Suppressor macrophage treated with lipopolysaccharide for 1 hour (primary cell): ENCODE measurements at places on chromosomes 13 and 19.

- no peak for DNase-seq
These were observed 343.2 kb downstream of the KCNRG start for GRCh38 chr13:50358231-50359040.

- peak; percentile 76 for DNase-seq
These were observed 15.2 kb downstream of the PHLDB3 start for GRCh38 chr19:43489310-43489709.

- DNase-seq: no peak
These were observed 13.1 kb upstream of the SCEL start for GRCh38 chr13:77522444-77522843.

GRCh38 chr13:66137384-66137783 is 1092.8 kb downstream of the PCDH9 start:
- DNase-seq: no peak

DNA sequence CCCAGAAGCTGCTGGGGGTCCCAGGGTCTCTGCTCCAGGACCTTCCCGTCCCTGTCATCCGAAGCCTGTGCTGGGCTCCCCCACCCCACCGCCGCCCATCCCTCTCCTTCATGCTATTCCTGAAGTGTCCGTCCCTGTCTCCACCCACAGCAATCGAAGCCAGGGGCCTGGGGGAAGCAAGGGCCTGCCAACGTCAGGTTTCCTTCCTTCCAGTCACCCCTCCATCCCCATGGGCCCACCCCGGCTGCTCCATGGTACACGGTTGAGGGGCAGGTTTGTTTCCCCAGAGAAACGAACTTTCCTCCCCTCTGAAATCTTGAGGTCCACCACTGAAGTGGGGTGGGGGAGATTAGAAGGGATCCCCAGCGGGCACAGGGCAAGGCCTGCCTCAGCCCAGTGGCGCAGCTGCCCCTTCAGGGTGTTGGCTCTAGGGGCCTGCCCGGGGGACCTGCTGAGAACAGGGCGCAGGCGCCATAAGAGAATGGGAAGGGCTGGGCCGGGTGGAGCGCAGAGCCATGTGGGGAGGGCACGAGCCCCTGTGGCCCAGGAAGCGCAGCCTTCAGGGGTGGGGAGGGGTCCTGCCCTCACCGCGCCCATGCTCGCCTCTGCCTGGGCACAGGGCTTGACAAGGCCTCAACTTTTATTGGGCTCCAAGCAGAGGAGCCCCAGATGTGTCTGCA is 16.1 kb downstream of the CEBPG start:
- no peak for DNase-seq

DNA sequence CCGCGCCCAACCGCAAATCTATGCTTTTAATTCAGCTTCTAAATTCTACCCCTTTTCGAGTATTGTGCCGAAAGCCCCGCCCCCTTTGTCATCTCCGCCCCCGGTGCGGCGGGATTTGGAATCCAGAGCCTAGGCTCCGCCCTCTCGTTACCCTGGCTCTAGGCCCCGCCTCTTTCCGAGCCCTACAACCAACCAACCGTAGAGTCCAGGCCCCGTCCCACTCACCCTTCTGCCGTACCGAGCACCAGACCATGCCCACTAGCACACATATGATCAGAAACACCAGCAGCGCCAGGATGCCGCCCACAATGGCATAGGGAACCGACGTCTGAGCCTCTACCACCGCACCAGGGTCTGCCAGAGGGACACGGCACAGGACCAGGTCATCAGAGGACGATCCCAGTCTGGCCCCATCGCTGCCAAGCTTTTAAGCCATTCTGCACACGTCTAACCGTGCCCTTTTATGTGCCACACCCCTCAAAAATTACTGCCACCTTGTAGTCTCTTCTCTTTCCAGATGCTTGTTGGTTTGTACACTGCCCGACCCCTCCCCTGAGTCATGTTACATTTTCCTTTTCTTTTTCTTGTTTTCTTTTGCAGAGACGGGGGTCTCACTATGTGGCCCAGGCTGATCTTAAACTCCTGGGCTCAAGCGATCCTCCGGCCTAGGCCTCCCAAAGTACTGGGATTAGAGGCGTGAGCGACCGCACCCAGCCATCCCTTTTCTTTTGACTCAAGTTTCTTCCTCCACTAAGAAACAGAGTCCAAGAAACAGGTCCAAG is 4.7 kb upstream of the ZNF428 start:
- DNase-seq: no peak

- DNase-seq: peak; percentile 82
These were observed 4.2 kb downstream of the MPND start for GRCh38 chr19:4347521-4347920.

DNA sequence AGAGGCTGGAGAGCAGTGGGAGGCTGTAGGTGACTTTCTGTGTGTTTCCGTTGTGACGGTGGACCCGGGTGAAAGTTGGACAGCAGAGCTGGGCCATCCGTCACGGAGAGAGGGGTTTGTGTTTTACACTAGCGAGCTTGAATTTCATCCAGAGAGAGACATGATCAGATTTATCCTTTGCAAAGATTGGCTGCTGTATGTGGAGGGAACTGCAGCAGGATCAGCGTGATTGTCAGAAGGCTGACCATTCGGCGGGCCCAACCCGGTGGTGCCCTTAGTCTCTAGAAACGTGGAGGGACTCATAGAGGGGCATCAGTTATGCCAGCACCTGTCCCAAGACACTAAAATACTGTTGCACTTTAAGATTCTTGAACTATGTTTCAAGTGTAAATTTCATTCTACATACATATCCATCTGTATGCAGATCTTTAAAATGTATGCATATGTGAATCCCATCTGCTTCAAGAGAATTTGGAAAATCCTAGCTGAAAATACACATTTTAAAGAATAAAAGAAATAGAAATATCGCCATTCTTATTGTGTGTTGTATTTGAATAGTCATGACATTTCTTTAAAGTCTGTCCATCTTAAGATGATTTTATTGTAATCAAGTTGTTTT is 7.0 kb downstream of the FAM124A start:
- DNase-seq: no peak

GRCh38 chr19:6475321-6476108 is 6.1 kb downstream of the DENND1C start:
- DNase-seq: no peak

GRCh38 chr19:10419646-10420443 is 493 bp upstream of the PDE4A start:
- DNase-seq: no peak

- DNase-seq: no peak
These were observed 13.4 kb downstream of the ALOX5AP start for GRCh38 chr13:30748717-30749116.

DNA sequence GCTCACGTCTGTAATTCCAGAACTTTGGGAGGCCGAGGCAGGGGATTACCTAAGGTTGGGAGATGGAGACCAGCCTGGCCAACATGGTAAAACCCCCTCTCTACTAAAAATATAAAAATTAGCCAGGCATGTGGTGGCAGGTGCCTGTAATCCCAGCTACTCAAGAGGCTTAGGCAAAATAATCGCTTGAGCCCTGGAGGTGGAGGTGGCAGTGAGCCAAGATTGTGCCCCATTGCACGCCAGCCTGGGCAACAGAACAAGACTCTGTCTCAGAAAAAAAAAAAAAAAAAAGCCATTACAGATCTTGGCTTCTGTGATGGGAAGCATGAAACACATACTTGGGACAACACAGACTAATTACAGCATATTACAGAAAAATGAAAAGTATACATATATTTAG is 1404.5 kb upstream of the SPRY2 start:
- DNase-seq: no peak

DNA sequence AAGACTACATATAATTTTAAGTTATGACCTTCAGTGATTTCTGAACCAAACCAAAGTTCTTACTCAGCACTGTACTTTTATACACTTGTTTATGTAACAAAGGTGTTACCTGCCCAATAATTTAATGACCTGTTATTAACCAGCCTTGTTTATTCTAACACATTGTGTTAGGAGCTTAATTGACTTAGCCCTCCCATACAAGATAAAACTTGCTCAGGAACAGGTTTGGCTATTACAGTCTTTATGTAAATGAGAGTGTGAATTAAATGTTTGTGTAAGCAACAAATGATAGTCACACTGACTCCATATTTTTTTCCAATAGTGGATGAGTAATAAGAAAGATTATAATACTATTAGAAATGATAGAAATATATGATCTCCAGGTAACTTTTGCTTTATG is 51.8 kb upstream of the MYCBP2 start:
- no peak for DNase-seq

- no peak for DNase-seq
These were observed 50.8 kb upstream of the XPO4 start for GRCh38 chr13:20953245-20953931.

- no peak for DNase-seq
These were observed 5.7 kb downstream of the TMEM259 start for GRCh38 chr19:1015061-1015781.

- no peak for DNase-seq
These were observed 354.8 kb downstream of the SUCLA2 start for GRCh38 chr13:47646298-47646697.

DNA sequence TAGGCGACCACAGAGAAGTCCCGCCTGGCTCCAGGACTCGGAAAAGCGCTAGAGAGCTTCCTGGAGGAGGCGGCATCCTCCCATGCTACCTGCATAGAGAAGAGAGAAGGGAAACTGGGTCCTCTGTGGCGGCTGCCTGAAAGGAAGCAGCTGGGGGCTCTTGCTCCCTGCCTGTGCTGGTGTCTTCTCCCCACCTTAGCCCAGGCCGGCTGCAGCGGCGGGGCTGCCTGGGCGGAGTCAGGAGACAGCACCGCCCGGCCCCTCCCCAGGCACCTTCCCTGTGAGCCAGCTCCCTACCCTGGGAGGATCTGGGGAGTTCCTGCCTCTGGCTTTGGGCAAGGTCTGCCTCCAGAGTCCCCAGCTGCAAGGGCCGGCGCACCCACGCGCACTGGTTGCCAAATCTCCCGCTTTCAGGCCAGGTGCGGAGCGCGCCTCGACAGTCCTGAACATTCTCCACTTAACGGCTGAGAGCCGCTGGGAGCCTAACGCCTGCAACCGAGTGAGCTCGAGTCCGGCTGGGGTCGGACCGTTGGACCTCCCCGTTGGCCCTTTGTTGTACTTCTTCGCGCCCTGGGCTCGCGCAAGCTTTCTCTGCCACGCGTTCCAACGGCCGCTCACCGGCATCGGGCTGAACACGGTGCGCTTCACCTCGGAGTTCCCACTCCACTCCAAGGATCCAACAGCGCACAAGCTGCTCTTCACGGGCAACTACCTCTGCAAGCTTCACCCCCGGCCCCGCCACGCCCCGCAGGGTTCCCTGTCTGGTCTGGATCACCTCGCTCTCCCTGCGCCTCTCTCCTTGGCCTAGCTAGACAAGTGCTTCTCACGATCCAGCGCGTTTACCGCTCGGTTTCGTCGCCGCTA is 21.8 kb upstream of the ZNF30 start:
- no peak for DNase-seq

GRCh38 chr13:112583592-112584277 is 4.2 kb downstream of the TUBGCP3 start:
- DNase-seq: peak; percentile 86

DNA sequence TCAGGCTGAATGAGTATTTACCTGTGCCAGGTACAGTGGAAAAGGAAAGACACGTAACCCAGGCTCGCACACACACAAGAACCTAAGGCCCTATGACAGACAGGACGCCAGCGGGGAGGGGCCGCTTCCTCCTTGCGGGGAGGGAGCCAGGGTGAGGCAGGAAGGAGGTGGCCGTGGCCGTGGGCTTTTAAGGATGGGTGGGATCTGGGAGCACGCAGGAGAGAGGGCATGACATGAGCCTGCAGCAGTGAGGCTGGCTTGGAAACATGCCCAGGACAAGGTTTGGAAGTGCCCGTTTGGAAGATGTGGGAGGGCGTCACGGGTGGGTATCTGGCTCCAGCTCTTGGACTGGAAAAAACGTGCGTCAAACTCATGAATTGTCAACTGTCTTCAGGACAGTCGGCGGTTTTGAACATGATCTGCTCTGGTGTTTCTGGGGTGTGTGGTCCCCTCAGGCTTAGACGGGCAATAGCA is 20.1 kb downstream of the SH3GL1 start:
- DNase-seq: peak; percentile 58

- no peak for DNase-seq
These were observed 59.8 kb downstream of the SCEL start for GRCh38 chr13:77595166-77595810.

DNA sequence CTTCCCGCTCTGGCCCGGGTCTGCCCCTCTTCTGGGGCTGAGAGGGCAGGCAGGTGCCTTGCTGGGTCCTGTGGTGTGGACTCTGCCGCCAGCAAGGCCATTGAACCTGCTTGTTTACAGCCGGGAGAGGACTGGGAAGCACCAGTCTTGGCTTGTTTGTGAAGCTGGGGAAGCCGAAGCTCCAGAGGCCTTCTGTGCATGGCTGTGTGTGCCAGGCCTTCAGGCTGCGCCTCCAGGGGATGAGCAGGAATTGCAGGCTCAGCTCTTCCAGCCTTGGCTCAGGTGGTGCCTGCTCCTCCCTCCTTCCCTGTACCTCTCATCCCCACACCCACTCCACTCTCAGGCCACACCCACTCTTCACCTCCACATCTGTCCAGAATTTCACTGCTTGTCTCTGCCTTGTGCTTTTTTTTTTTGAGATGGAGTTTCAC is 17.5 kb downstream of the NDUFB7 start:
- no peak for DNase-seq

GRCh38 chr19:9500796-9501195 is 2.4 kb upstream of the ZNF560 start:
- no peak for DNase-seq

- no peak for DNase-seq
These were observed 40.3 kb upstream of the TFDP1 start for GRCh38 chr13:113544071-113544891.

GRCh38 chr19:40332669-40333068 is 15.5 kb downstream of the C19orf47 start:
- DNase-seq: no peak

- DNase-seq: peak; percentile 80
These were observed 81.8 kb upstream of the RUBCNL start for GRCh38 chr13:46468570-46469463.

DNA sequence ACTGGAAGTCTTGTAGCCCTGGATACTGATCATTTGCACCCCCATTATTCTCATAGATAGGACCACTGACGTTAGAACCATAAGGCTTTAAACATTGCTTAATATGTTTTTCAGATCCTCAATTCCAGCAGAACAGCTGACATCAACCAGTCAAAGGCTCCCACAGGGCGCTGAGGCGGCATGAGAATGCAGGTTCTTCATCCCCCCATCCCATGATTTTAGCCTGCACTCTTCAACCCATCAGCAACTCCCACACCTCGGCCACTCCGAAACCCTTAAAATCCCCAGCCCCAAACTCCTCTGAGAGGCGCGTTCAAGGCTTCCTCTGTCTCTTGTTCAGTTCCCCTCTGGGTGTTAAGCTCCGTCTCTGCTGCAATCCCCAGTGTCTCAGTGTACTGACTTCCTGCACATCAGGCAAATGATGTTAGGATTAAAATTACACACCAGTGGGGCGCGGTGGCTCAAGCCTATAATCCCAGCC is 24.3 kb upstream of the LAMP1 start:
- peak; percentile 92 for DNase-seq
